ENCODE measurements at places on chromosomes 4 and X. TPM values are rescaled to one million over a fixed set of nuclear protein-coding genes. Genes with fewer than 3 reads are reported as not detected.

Gene CENPVL2
- total RNA-seq = 1.7 TPM

GRCh38 chr4:40270609-40271008 is 64.5 kb upstream of the CHRNA9 start:
- no peak for DNase-seq

Gene CFI
- 3.1 TPM for total RNA-seq

DNA sequence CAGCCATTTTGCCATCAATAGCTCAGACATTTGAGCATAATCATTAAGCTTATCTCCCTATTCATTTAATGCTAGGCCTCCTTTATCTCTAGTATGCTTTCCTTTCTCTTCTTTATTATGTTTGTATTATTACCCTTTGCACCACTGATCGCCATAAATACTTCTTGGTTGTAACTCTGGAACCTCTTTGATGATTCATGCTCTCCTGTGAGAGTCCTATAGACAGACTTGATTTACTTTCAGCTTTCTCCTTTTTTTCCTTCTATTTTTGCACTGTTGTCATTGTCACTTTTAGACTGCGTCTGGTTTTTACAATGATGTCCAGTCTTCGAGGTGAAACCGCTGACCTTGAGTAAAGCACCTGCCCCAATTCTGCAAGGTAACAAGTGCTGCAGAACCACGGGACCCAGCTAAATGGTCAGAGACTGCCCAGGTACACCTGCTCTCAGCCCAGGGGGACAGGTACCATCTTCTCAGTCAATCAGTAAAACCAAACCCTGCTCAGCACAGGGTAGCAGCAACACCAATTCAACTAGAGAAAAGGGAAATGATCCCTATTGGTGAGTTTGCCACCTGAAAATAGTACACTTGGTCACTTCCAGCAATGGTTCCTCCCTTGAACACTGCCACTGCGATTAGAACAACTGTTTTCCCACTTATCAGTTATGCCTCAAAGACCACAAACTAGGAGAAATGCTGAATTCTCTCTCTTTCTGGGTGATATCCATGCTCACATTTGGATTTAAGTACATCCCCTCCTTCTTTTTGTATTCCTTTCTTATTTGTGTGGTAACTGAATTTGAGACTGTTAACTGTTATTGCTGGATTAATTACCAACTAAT is 125.1 kb downstream of the MAML3 start:
- no peak for DNase-seq

DNA sequence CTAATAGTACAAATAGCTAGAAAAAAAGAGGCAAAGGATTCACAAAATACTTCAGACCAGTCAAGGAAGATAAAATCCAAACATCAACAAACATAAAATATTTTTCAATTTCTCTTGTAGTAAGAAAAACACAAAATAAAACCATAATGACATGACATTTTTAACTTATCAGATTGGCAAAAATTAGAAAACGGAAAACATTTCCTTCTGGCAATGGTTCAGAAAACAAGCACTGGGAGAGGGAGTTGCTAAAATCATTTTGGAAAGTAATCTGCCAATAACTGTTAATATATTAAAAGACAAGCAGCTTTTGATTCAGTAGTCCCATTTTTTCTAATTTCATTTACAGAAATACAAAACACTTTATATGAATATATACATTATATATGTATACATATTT is 26.1 kb downstream of the TKTL2 start:
- DNase-seq = no peak

Gene NOCT
- total RNA-seq = 30.6 TPM

DNA sequence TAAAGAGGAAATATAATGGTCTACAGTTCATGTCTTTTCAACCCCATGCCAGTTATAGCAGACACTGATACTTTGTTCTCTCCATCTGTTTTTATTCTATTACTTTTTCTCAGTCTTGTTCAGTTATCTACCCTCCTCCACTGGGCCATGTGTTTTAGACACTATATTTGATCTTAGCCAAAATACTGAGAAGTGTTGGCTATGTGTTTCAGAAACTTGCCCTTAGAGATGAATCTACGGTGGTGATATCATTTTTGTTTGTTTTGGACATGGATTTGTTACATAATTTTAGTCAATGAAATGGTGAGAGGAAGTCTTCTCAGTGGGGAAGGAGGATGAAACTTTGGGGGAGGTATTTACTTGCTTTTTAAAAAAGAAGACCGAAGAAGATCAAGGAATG is 211.5 kb upstream of the DDX53 start:
- DNase-seq = no peak

DNA sequence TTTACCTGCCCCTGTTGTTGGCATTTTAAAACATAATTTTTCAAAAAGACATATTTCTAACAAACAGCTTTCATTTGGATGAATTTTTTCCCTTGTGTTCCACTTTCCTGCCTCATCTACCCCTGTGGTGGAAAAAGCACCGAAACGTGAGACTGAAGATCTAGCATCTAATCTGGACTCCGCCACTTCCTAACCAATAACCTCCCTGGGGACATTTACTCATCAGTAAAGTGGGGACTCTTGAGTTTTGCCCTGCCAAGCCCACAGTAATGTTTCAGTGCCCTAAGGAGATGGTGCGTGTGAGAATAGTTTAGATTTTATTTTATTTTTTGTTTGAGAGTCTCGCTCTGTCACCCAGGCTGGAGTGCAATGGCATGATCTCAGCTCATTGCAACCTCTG is 56.7 kb downstream of the ADGRG2 start:
- no peak for DNase-seq

- no peak for DNase-seq
These were observed 12.9 kb downstream of the SHROOM4 start for GRCh38 chrX:50801135-50801534.

Gene RAB9B
- 36.3 TPM for total RNA-seq

DNA sequence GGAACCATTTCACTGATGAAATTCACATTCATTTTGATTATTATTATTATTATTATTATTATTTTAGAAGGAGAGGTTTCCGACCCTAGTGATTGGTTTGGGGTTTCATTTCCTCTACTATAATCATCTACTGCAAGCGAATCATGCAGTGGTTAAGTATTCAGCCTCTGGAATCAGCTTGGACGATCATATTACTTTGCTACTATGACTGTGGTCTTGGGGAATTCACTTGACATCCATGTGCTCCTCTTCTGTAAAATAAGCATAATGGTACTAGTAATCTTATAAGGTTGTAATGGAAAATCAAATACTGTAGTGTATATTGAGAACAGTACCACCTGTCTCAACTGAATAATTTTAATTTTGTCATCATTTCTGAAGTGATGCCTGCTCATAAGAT is 132.1 kb upstream of the SLC4A4 start:
- DNase-seq = no peak

GRCh38 chr4:105560421-105560848 is 8.0 kb downstream of the ARHGEF38 start:
- no peak for DNase-seq

DNA sequence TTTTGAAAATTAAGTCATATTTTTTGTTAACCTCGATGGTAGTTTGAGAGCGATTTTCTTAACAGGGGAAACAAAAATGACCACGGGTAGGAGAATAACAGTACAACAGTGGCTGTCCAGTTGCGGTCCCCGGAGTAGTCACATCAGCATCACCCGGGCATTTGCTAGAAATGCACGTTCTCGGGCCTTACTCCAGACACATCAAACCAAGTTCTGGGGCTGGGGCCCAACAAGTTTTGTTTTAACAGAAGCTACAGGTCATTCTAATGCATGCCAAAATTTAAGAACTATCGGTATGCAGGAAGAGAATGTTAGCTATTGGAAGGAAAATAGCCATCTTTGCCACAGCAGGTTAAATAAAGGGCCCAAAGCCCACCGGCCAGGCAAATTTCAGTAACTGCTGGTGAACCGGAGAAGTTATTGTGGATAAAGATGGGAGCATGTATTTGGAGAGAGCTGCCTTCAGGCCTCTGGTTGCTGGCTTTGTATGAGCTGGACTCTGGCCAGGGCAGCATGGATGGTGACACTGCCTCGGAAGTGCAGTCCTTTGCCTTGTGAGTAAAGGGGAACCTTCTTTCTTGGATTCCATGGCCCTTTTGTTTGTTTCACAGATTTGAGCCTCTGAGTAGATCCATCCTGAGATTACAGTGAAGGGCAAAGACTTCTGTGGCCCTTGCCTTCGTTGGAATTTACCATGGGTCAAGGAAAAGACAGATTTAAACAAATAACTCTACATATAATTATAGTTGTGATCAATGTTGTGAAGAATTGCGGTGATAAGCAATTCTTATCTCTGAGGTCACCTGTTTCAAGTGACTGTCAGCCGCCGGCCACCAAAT is 62.1 kb downstream of the TBC1D14 start:
- no peak for DNase-seq

DNA sequence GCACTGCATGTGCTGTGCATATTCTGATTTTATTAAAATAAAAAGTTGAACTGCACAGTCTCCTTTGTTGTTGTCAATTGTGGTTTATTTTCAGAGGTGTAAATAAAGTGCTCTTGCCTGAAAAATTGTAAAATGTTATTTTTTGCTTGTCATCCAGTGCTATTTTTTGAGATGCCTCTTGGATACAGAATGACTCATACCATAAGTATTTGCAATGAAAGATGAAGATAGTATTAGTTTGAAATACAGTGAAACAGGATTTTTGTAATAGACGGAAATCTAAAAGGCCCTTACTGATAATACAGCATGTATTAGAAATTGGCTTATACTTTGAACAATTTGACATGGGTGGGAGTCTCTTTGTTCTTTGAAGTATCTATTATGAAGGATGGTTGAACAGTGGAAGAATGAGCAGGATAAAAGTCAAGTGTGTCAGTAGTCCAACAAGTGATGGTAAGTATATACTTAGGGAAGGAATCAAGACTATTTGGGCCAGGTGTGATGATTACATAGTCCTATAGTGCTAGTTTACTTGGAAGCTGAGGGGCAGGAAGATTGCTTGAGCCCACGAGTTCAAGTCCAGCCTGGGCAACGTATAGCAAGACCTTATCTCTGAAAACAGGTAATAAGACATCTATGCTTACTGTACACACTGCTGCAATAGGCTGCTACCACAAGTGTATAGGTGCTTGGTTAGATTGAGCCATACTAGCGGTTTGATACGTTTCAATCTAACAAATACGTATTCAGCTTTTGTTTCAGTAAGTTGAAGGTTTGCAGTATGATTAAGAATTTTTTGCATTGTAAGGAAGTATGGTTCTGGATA is 16.4 kb downstream of the DDX3X start:
- no peak for DNase-seq

- DNase-seq = no peak
These were observed 150.2 kb upstream of the MAMLD1 start for GRCh38 chrX:150212672-150213480.

Gene P2RY10
- total RNA-seq = not detected

Gene TMPRSS11D
- not detected for total RNA-seq

Gene TRPC3
- total RNA-seq = 9.7 TPM

Measured in occipital lobe (tissue), 3 donors.